ENCODE measurements at places on chromosomes 7 and 10.

GRCh38 chr7:33248671-33249070, 119.3 kb downstream of the BBS9 start:
- no peak for DNase-seq

- no peak for DNase-seq
Measured at GRCh38 chr10:114482480-114483304, 78.4 kb upstream of the AFAP1L2 start.

- no peak for DNase-seq
Measured at GRCh38 chr10:122591736-122592135, 31.2 kb downstream of the DMBT1 start.

- DNase-seq = no peak
Measured at GRCh38 chr7:55081472-55082227, 62.8 kb downstream of the EGFR start.

- no peak for DNase-seq
Measured at GRCh38 chr10:54091237-54091636, 709.8 kb downstream of the PCDH15 start.

DNA sequence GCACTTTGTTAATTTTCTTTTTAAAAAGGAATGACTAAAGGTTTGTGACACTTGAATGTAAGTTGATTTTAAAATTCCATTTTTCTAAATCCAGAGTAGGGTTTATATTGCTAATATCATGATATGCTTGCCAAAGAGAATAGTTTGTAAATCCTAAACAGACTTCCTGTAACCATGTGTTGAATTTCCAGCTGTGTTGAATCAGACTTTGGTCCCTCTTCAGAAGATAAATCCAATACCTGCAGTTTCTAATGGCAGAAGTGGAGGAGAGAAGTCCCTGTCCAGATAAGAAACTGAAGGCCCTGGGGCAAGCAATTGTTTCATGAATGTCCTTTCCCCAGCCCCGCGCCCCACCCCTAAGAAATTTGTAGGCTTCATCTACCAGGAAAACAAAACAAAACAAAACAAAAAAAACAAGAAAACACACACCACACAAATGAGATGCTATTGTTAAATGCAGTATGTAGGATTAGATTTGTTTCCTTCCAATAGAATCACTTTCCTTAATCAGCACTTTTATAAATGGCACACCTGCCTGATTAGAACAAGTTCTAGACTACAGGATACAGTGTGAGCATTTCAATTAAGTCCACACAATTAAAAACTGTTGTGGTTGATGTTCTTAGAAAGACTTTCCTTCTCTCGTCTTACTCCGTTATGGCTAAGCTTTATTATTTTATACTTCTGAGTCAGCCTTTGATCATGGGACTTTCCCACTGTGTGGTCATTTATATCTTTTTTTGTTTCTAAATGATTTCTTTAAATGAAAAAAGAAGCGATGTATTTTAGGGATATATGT, 122.8 kb downstream of the KAT6B start:
- DNase-seq = peak; percentile 12

GRCh38 chr10:97910661-97911060, 61.0 kb downstream of the GOLGA7B start:
- DNase-seq = no peak

- no peak for DNase-seq
Measured at GRCh38 chr7:106327538-106328481, 43.0 kb upstream of the NAMPT start.

GRCh38 chr10:121900443-121901174, 27.2 kb downstream of the ATE1 start:
- DNase-seq = peak; percentile 61

GRCh38 chr7:5597772-5598171, 174.1 kb upstream of the TNRC18 start:
- DNase-seq = no peak

DNA sequence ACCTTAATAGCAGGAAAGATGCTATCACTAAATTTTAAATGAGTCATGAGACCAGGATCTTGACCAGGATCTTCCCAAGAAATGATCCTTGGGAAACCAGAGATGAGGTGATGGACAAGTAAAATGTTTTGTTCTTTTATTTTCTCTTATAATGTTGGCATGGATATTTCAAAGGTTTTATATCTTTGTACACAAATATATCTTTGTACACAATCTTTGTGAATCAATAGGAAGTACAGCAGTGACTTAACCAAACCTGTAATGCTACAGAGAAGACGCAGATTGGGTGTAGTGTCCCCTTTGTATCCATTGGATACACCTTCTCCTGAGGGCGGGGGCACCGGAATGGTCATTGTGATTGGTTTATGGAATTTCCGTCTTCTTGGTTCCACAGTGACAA, 180.1 kb upstream of the CCDC6 start:
- DNase-seq = no peak

DNA sequence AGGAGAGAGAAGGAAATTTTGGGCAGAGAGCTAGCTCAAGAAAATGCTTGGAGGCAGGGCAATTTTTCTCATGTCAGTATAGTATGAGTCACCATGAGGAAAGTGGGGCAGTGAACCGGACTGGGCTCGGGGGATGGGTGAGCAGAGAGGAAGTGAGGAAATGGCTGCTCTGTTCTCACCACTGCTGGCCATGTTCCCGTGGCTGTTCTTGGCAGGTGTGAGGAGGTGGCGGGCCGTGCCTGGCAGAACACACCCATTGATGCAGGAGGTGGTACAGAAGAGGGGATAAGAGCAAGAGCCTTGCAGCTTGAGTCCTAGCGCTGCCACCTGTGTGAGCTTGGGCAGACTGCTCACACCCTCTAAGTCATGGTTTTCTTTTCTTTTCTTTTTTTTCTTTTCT, 304.4 kb upstream of the LYZL1 start:
- DNase-seq = peak; percentile 1

- DNase-seq = no peak
Measured at GRCh38 chr7:151825721-151826120, 51.2 kb downstream of the PRKAG2 start.

GRCh38 chr10:122514045-122514840, 46.3 kb upstream of the DMBT1 start:
- no peak for DNase-seq

GRCh38 chr7:134307320-134307719, 9.4 kb downstream of the SLC35B4 start:
- no peak for DNase-seq

GRCh38 chr7:69129524-69129923, 468.8 kb upstream of the AUTS2 start:
- no peak for DNase-seq

DNA sequence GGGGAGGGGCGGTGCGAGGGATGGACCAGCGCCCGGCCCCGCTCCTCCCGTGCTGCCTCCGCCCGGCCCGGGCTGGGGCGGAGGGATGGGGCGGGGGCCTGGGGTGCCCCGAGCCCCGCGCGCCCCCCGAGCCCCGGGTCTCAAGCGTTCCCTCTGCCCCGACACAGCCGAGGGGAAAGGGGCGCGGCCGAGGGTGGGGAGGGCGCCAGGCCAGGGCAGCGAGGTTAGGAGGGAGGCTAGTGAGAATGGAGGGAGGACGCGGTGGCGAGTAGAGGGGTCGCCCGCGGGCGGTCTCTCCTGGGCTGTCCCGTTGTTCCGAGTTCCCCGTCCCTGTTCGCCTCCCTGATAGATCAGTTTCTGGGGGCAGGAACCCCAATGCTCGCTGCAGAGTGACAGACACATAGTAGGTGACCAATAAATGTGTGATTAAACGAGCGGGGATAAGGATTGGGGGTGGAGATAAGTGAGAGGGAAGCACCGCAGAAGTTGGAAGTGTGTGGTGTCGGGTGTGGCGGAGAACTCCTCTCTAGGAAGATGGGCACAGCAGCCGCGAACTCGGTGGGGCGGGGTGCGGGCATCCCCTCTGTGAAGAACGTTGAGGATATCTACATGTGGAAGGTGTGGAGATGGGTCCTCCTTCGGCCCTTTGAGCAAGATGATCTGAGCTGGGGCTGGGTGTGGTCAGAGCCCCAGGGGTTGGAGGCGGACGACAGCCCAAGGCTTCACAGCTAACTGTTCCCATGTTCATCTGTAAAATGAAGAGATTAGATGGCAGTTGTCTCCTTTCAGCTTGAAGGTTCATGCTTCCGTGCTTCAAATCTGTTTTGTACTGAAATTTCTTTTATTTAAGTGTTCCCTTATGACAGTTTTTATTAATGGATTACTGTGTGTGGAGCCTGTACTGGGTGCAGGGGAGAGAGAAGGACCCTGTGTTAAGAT, 580 bp downstream of the ZNF775 start:
- DNase-seq = peak; percentile 29

GRCh38 chr7:121278120-121279021, 50.4 kb upstream of the WNT16 start:
- DNase-seq = peak; percentile 81

- no peak for DNase-seq
Measured at GRCh38 chr7:155913719-155914118, 101.5 kb upstream of the SHH start.

DNA sequence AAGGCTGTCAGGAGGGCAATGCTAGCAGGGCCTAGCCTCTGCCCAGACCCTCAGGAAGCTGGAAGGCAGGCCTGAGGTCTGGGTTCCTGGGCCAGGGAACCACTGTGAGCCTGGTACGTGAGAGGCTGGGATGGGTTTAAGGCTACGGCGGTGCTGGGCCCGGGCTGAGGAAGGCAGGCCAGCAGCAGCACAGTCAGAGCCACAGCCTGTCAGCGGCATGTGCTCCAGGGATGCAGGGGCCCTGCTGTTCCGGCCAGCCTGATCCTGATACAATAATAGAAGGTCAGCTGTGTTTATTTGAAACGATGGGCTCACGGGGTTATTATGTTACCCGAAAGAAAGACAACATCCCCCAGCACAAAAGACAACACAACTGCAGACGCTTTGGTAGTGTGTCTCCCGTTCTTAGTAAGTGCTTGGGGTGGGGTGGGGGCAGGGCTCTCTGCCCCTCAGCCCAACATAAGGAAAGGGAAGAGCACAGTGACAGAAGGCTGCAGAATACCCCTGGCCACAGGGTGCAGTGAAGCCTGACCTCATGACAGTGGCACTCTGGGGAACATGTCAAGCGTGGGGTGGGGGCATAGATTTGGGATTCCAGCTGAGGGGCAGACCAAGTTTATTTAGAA, 95.0 kb downstream of the COL13A1 start:
- DNase-seq = no peak

DNA sequence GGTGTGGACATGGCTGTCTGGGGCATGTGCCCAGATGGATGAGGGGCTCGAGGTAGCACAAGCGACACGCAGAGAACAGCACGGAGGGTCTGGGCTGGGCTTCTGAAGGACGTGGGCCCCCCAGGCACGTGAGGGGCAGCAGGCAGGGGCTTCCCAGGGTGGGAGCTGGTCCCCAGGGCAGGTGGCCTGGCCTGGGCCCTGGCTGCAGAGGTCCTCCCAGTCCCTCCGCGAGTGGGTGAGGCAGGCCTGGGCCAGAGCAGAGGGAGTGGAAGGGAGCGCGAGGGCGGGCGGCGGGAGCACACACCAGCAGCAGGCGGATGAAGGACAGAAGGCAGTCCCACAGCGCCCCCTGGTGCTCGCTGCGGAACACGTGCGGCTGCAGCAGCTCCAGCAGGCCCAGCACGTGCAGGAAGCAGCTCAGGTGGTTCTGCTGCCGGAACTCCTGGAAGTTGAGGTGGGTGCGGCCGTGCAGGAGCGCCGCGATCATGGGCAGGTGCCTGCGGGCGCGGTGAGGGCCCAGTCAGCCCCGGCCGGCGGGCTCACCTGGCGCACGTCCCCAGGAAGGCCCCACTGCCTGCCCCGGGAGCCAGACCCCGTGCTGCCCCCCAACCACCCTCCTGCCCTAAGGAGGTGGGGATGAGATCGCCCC, 14.7 kb upstream of the MICALL2 start:
- peak; percentile 91 for DNase-seq

DNA sequence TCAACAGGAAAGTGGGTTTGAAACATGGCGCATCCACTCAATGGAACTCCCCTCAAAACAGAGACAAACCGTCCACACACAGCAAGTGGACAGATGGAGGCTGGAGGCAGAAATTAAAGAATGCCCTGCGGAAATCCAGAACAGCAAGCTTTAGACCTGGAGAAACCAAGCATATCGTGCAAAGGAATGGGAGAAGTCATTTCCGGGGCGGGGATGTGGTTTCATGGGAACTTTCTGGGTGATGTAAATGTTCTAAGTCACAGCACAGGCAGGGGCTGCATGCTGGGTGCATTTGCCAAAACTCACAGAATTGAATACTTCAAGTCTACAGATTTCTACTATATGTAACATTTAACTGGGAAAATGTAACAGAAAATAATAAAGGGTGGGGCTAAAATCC, 213.0 kb downstream of the PTPRN2 start:
- DNase-seq = no peak

DNA sequence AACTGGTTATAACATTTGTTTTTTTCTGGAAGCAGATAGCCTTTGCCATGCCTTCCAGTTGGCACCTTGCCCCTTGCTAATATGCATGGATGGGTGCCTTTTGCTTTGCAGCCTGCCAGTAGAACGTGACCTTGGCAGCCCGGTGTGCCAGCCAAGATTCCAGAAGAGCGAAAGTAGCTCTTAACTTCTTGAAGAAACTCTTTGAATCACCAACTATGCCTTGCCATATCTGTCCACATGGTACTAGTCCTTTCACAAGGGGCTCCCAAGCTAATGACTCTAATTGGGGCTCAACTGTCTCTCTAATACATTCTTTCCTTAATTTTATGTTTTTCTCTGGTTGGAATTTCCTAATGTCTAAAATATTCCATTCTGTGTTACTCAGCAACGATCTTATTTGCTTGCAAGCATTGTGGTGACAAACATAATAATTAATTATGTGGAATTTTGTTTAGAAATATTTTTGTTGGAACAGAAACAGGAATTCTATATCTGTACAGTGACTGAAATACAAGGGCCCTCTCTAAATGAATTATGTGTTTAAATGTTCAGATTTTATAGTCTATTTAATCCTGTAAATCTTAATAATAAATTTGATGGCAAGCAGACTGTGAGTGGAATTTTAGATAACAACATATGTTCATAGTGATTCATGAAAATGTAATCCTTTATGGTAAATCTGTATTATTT, 45.8 kb downstream of the HDAC9 start:
- no peak for DNase-seq

DNA sequence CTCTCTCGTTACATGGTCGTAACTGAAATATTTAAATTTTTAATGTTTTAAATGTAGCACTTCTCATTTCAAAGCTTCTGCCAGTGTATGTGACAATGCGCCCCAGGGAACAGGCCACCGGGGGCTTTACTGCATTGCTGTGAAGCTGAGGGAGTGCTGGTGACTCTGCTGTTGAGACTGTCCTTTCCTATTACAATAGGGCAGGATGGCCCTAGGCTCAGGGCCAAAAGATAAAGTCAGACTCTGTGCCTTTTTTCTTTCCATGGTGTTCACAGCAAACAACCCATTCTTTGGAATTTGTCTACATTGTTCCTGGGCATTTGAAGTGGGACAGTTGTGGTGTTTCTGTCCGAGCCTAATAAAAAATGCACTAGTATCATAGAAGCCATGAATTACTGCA, 107.3 kb downstream of the GALNT11 start:
- DNase-seq = no peak

GRCh38 chr7:17994079-17994850, 33.4 kb downstream of the PRPS1L1 start:
- peak; percentile 34 for DNase-seq

GRCh38 chr7:106421181-106421762, 136.5 kb upstream of the NAMPT start:
- DNase-seq = peak; percentile 62

- DNase-seq = no peak
Measured at GRCh38 chr7:90717296-90718060, 121.4 kb downstream of the CDK14 start.
